COLO829 (cell line): ENCODE measurements at places on chromosomes 6 and 20.

DNA sequence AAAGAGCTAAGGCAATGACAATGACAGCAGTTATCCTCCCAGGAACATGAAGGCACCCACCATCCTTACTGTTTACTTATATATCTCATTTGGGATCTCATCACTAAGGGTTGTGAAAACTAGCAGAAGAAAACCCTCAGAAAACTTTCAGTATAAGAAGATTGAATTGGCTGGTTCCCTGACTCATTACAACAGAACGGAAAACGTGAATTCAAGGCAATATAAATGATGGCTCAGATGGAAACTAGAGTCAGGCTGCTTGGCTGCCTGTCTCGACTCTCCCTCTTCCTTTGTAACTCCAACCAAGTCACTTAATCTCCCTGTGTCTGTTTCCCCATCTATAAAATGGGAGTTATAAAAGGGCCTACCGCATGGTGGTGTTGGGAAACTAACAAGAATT, 387.1 kb upstream of the JARID2 start:
- no peak for DNase-seq

DNA sequence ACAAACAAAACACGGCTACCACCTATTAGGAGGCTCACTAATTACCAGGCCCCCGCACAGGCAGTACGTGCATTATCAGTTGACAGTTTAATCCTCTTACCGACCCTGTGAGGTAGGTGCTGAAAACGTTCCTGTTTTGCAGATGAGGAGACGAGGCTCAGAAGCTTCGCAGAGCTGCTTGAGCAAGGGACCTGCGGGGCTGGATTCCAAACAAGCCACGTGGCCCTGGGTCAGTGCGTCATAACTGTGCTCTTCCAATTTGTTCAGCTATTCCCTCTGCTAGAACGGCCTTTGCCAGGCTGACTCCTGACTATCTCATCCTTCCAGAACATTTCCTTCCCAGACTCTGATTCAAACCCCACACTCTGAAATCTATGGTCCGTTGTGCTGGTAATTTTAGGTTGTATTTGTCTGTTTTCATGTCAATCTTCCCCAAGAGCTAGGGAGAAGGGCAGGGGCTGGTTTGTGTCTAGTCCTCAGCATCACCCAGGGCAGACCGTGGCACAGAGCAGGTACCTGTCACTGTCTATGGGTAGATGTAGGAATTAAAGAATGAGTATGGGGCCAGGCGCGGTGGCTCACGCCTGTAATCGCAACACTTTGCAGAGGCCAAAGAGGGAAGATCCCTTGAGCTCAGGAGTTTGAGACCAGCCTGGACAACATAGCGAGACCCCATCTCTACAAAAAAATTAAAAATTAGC, 28.8 kb upstream of the TLDC2 start:
- no peak for DNase-seq

- DNase-seq, result no peak
These were observed 75.1 kb downstream of the ADGRG6 start for GRCh38 chr6:142376800-142377496.

DNA sequence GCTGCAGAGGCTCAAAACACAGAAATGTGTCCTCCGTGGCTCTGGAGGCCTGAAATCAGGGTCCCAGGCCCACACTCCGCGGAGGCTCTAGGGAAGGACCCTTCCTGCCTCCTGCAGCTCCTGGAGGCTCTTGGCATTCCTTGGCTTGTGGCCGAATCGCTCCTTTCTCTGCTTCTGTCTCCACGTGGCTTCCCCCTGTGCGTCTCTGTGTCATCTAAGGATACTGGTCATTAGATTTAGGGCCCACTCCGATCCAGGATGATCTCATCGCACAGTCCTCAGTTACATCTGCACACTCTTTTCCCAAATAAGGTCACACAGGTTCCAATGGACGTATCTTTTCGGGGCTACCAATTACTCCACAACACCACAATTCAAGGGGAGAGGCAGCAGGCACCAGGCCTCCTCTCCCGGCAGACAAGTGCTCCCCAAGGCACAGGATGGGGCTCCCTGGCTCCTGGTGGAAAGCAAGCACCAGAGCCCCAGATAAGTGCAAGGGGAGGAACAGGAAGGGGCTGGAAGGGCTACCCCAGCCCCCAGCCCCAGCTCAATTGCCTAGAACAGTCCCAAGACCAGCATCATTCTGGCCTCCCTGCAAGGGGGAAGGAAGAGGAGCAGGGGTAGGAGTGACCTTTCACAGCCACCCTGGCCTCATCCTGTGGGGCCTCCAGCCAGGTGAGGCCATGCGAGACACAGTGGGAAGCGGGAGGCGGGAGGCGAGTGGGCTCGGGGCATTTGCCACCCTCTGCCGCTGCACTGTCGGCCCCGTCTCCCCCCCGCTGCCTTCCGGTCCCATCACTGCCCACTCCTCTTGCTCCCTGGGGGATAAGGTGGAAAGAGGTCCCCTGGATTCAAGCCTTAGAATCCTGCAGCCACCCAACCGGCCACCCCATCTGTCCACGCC, 16.3 kb downstream of the NTSR1 start:
- DNase-seq, result no peak

- DNase-seq, result peak; percentile 79
These were observed 28.8 kb upstream of the ME1 start for GRCh38 chr6:83459663-83460062.

DNA sequence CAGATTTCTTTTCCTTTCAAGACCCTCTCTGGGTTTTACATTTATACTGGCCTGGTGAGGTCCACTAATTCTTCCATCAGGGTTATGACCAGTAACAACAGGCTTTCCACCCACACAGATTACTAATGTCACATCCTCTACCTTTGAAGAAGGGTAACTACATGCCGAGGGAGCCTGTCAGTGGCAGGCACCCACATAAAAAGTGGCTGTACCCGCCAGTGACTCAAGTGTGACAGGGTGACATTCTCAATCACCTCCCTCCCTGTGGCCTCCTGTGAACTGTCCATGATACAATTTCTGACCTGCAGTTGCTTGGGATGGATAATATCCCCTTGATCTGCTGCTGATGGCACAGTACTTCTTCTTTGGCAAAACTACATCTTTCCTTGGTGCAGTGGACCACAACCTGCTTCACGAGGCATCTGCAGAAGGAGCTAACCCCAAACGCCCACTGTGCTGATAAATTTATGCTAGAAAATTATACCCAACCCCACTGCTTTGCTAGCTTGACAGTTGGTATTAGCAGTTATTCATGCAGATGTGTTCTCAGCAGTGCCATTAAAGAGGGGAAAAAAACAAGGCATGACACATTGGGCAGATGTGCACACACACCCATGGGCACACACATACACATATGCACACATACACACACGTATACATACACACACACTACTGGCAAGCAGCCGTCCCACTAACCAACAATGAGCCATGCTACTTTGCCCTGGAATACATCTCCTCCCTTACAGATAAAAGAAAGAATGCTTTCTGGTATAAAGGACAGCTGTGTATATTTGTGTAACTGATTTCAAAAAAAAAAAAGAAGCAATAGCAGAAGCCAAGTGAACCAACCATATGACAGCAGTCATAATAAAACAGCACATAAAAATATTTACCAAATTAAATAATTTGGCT, 20.8 kb downstream of the GFOD1 start:
- no peak for DNase-seq

DNA sequence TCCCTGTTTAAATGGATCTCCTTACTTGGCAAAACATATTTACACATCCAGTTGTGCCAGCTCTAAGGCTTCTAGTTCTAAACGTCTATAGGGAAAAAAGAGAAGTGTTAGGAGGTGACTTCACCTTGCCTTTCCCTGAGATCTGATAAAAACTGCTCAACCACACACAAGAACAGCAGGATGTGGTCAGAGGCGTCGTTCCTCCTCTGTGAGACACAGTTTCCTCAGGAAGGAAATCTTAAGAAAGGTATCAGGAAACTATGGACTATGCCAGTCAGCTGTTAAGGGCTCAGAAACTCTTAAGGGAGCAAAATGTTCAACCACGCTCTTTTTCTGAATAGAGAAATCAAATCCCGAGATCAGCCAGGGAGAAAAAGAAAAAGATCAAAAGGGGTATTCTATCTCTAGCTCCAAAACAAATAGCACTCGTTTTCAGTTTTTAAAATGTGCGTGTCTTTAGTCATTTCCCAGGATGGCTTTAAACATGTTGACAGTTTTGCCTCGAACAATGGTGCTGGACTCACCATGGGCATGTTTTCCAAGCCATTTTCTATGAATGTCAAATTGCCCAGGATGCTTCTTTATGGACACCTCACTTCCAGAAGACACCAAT, 154.5 kb downstream of the HACE1 start:
- DNase-seq, result no peak

DNA sequence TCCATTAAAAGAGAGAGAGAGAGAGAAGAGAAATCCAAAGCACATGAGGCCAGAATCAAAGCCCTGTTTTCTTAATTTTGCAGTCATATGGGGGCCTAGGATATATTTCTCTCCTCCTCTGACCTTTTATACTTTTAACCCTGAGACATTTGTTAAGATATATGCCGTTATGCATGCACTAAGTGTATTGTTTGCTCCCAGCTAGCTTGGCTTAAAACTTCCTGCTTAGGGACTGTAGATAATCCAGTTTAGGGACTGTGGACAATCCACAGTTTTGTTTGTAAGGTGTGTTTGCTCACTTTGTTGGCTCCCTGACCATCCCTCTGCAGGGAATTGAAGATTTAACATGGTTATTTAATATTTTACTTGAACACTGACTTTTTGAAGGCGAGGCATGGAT, 166.3 kb upstream of the TSHZ2 start:
- no peak for DNase-seq

DNA sequence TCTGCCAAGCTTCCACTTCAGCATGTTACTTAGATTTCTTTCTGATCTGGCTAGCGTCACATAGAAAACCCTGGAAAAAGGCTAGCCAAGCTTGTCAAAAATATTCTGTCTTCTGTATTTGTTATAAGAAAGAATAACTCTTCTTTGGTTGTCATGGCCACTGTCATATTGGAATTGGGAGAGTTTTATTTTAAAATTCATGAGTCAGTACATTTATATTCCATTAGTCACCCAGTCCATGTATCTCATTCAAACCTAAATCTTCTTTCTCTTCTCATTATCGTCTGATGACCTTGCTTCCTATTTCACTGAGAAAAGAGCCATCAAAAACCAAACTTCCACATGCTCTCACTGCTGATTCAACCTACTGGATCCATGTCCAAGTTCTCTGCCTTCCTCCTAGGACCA, 65.7 kb downstream of the EPM2A start:
- DNase-seq, result peak; percentile 25

DNA sequence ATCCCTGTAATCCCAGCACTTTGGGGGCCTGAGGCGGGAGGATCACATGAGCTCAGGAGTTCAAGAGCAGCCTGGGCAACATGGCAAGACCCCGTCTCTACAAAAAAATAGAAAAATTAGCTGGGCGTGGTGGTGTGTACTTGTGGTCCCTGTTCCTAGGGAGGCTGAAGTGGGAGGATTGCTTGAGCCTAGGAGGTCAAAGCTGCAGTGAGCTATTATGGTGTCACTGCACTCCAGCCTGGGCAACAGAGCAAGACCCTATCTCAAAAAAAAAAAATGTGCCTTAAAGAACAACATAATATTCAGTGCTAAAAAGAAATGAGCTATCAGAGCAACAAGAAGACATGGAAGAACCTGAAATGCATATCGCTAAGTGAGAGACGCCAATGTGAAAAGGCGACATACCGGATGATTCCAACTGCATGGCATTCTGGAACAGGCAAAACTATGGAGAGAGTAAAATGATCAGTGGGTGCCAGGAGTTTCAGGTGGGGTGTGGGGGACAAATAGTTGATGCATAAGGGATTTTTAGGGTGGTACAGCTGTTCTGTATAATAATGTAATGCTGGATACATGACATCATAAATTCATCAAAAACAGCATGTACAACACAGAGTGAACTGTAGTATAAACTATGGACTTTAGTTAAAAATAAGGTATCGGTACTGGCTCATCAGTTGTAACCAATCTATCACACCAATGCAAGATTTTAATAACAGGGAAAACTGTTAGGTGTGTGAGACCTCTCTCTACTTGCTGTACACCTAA, 80.8 kb downstream of the GMPR start:
- no peak for DNase-seq

DNA sequence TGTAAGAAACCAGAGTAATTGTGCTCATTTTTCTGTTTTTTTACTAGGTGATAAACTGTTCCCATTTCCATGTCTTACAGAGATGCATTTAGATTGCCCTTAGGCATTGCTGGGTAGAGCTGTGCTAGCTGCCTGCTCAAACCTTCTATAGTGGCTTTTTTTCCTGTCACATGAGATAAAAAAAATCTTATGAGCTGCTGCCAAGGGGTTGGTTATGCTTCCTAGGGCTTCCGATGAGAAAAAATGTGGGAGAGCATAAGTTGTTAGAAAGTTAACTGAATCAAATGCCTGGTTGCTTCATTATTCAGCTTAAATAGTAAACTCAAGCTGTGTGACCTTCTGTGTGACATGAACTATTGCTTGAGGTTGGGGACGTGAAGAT, 50.0 kb upstream of the NOX3 start:
- DNase-seq, result peak; percentile 57

GRCh38 chr6:90388395-90388794, 91.8 kb upstream of the BACH2 start:
- DNase-seq, result no peak

DNA sequence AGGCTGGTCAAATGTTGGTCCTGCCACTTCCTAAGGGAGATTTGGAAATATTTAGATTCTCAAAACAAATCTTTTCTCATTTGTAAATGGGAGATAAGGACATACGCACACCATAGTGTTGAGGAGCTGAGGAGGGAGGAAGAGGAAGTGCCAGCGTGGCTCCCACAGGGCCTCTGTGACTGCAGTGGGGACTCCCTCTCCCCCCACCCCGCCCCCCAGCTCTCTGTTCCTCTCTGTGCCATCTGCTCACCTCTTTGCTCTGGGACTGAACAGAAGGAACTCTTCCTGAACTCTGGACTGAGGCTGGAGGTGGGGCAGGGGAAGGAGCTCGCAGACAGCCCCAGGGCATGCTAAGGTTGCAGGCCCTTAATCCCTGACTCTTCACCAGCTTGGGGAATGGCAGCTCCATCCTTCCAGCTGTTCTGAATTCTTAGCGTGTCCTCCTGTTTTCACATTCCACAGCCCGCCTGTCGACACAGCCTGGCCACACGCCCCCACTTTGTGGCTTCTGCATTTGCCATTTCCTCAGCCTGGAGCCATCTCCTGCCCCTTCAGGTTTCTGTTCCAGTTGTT, 11.4 kb downstream of the DDX27 start:
- DNase-seq, result no peak

GRCh38 chr6:10201606-10202510, 213.0 kb downstream of the TFAP2A start:
- no peak for DNase-seq

DNA sequence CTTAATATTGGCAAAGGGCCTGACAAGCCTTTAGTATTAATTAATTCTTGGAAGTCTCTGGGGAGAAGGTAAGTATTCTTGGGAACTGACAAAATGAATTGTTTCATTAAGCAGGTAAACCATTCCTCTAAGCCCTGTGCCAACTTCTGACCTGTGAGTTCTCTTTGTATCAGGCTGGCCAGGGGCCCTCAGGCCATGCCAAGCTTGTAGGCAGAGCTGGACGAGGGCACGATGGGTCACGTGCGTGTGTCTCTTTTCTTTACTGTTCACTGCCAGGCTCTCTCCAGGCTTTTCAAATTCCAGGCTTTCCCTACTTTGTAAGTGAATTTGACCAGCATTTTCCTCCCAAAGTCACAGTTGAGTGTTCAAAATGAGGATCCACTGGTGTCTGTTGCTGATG, 112.4 kb downstream of the NRN1 start:
- no peak for DNase-seq

GRCh38 chr6:138909511-138909910, 78.5 kb downstream of the REPS1 start:
- no peak for DNase-seq
